ENCODE measurements at places on chromosomes 6 and 20.

- DNase-seq, result peak; percentile 34
Measured at GRCh38 chr6:3356824-3357420, 98.2 kb downstream of the PSMG4 start.

DNA sequence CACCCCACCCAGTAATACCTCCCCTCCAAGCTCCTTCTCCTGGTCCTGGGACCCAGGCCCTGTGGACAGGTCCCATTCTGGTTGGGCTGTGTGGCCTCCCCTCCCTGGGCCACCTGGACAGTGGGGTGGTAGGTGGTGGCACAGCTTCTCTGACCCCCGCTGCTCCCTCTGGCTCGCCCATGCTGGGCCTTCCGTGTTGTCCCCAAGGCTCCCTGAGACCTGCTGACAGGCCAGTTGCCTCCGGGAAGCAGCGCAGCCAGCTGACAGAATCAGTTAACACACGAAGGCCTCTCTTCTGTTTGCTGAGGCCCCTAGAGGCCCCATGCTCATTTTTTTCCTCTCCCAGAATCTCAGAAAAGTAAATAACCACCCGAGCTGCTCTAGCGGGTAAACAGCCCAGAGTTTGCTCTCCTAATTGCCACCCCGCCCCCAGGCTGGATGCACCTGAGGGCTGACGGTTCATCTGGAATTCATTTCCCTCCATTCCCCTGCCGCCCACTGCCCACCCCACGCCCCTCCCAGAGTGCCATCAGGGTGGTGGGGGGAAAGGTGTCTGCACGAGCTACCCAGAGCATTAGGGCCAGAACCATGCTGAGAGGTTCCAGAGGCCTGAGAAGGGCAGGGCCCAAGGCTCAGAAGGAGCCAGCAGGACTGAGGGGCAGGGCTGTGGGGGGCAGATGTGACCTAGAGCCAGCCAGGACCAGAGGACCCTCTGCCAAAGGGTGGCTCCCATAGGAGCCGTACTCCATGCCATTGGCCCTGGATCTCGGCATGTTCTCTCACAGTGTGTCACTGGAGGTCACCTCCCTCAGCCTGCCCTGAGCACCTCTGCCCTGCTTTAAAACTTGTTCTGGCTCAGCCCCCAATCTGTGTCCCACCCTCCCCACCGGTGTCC lies 157.5 kb downstream of the GRM4 start:
- no peak for DNase-seq

DNA sequence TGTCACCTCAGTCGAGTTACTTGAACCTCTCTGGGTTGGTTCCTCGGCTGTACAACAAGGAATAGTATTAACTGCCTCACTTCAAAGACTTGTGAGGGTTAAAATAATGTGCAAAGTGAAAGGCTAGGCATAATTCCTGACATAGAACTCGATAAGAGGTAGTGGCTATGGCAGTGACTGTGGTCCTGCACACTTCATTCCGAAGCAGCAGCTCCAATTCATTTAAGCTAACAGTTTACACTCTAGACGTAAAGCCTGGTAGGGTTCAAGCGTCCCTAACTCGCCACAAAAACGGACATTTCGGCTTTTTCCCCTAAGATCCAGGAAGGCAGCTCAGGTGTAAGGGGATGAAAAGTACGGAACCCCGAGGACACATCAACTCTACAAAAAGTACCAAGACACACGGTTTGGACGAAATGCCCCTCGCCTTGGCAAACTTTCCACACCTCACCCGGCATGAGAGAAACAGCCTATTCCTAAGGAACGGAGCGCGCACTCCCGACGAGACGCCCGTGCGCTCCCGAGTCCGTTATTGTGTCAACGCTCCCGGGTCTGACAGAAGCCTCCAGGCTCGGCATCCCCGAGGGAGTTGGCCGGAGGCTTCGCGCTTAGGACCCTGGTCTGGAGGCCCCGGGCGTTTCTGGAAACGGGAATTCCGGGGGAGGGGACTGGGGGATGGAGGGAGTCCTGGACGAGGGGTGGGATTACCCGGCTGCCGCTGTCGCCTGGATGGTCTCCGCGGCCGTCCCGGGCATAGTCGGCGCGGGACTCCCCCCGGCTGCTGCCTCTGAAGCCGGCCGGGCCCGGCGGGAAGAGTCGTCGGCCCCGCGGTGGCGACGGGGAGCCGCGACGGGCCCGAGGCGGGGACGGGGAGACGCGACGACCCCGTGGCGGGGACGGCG lies 937 bp downstream of the ZNF318 start:
- peak; percentile 9 for DNase-seq

- DNase-seq, result peak; percentile 53
Measured at GRCh38 chr6:44268095-44268628, 2.1 kb upstream of the TMEM151B start.

DNA sequence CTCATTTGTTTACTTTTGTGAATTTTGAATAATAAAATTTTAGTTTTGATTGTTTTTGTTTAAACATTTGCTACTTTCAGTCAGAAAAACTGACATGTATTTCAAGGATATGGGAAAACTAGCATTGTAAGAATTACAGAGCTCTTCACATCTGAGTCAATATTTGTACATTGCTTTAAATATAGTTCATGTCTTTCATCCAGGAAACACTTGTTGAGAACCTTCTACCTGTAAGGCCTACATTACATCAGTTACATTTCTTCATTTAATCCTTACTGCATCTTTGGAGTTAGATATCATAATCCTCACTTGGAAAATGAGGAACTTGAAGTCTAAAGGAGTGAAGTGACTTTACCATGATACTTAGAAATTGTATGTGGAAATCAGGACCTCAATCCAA lies 242.9 kb downstream of the KCNQ5 start:
- DNase-seq, result no peak

- DNase-seq, result no peak
Measured at GRCh38 chr20:12728782-12729181, 280.0 kb upstream of the SPTLC3 start.

All from A549 (cell line).